Caki2 (cell line): ENCODE measurements at places on chromosomes 1 and 21.
A peak's percentile ranks its signal among the peaks of the same experiment; 100 is the strongest.

- DNase-seq = no peak
These were observed 314.2 kb downstream of the RWDD3 start for GRCh38 chr1:95548211-95548610.

DNA sequence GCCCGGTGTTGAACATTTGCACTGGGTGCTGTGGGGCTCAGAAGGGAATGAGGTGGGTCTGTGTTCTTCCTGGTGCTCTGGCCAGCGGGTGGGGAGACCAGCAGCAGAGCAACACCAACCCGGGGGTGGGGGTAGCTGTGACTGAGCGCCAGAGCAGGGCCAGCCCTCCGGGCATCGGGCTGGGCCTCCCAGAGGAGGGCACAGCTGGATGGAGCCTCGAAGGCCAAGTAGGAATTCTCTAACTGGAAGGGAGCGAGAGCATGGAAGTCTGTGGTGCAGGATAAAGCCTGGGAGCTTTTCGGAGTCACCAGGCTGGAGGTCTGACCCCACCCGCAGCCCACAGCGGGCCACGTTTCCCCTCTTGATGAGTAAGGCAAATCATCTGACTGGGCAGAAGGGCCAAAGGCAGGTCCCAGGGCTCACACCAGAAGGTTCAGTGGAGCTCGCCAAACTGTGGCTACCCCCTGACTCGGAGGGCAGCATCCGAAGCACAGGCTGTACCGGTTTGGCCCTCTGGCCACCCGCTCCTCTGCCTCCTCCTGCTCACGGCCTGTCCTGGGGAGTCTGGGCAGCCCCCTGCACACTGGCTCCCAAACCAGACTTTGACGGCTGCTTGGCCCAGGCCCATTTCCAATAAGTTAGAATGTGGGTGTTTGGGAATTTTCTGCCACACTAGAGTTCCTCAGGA lies 18.8 kb downstream of the SLC1A7 start:
- DNase-seq = no peak

DNA sequence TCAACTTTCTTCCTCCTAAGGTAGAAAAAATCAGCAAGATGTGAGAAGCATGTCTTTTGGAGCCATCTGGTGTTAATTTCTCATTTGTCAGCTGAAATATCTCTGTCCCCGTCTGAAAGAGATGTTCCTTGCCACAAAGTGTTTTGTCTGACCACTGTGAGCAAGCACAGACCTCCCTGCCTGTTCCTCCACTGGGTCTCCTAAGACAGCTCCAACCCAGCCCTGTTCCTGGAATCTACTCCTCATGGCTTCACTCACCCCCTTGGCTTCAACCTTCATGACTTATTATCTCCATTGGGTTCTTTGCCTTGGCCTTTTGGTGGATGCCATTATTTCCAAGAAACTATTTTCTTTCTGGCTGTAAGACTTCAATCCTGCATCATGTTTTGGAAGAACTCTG lies 65.7 kb upstream of the CACHD1 start:
- no peak for DNase-seq

DNA sequence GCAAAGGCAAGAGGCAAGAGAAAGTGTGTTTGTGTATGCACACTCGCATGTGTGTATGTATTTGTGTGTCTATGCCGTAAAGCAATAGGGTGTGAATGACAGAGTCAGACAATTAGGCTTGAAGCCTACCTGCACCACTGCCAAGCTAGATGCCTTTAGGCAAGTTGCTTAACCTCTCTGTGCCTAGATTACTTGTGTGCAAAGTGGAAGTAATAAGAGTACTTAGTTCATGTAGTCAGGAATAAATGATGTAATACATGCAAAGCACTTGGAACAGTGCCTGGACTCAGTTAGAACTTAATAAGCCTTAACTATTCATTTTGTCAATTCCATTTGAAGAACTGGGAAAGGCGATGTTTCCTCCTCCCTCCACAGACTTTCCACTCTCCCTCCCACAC lies 31.7 kb downstream of the LAMB3 start:
- no peak for DNase-seq

DNA sequence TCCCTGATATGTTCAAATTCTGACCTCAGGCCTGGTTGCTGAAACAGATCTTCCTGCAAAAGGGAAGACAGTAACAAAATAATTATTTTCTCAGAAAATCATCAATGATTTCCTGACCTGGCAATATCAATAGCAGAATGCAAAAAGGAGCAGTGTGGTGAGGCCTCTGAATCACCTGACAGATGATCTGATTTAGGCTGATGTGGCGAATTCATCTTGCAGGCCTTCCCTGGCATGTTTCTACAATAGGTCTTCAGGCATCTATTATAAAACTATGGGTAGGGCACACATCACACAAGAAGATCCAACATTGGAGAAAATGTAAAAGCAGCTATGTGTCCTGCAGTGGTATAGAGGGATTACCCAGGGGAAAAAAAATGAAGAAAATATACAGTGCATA lies 7.1 kb upstream of the MTF1 start:
- DNase-seq = no peak

- DNase-seq = no peak
These were observed 109.6 kb upstream of the OLIG2 start for GRCh38 chr21:32916088-32916487.

DNA sequence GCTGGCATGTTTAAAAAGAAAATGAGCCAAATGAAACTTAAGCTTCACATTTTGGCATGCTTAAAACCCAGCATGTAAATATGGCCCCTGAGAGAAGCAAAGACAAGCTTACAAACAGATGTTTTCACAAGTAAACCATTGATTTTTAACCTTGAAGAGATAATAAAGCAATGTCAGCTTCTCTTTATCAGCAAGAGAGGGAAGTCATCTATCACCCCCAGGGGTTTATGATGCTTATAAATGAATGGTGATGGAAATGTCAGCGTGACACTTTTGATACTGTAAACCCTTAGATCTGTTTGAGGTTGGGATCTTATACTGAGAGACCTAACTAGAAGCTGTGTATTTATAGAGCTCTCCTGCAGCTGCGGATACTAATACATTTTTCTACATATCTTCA lies 471.3 kb downstream of the PLA2G4A start:
- no peak for DNase-seq

DNA sequence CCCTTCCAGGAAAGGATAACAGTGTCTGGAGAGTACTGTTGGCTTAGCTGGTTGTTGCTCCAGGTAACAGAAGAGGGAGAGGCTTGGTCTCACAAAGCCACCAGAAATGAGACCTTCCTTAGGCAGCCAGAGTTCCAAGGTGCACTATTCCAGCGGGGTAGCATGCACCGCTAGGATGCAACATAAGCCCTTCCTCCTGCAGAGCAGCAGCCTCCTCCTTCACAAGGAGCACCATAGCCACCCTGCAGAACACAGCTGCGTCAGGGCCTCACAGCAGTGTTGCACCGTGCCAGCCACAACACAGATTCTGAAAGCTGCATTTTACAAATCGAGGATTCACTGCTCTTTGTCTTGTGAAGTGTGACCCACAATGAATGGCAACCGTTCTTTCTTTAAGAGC lies 142.0 kb downstream of the CLIC6 start:
- no peak for DNase-seq

GRCh38 chr1:157948312-157949073 lies 45.0 kb upstream of the KIRREL1 start:
- no peak for DNase-seq

DNA sequence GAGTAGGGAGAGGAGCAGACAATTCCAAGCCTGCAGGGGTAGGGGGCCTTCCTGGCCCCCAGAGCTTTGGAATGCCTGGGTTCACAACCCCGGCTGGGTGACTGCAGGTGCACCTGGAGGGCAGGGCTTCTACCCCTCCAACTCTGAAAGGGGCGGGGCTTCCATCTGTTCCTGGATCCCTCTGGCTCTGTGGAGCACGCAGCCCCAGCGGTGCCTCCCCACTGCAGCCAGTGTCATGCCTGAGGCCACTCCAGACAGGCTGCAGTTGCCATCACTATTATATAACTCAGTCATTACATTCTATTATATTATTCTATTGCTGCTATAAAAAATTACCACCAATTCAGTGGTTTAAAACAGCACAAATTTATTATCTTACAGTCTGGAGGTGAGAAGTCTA lies 12.5 kb upstream of the FNBP1L start:
- no peak for DNase-seq

GRCh38 chr1:153547560-153548551 lies 1.2 kb downstream of the S100A3 start:
- no peak for DNase-seq

- DNase-seq = no peak
These were observed 11.7 kb upstream of the SNAPIN start for GRCh38 chr1:153646672-153647345.

GRCh38 chr1:9455487-9456234 lies 83.6 kb upstream of the SLC25A33 start:
- DNase-seq = no peak

GRCh38 chr1:11645670-11646265 lies 8.5 kb downstream of the FBXO2 start:
- peak; percentile 31 for DNase-seq

- DNase-seq = peak; percentile 53
These were observed 4.0 kb downstream of the WDR26 start for GRCh38 chr1:224430511-224431113.

DNA sequence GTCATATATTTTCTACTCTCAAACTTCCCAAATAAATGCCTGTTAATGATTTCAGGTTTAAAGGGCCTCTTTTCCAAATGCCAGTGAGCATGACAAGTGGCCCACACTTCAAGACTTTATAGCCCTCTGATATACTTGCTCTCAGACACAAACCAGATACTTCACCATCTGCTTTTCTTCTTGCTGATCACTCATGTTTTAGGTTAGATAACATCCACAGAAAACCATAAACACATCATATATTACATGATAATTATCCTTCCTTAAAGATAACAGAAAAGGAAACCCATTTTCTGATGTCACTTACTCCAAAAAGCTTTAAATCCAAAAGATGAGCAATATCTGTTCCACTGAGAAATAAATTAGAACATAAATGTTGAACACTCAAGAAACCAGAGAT lies 723.5 kb downstream of the LTN1 start:
- DNase-seq = no peak

DNA sequence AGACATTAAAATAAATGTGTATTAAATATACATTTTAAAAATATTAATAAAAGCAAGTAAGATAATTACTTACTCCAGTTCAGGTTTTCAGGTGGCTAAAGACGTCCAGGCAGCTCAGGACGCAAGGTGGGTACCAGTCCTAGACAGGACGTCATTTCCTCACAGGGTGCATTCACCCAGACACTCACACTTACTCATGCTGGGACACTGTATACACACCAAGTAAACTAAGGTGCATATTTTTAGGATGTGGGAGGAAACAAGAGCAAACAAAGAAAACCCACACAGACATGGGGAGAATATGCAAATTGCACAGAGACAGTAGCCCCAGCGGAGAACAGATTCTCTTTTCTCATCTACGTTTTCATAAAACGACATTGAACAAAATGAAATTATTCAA lies 457.9 kb downstream of the BRINP3 start:
- DNase-seq = peak; percentile 66

- DNase-seq = no peak
These were observed 2.4 kb upstream of the WNT3A start for GRCh38 chr1:228004331-228004855.

GRCh38 chr1:240829487-240829886 lies 217.5 kb upstream of the GREM2 start:
- DNase-seq = no peak

- DNase-seq = no peak
These were observed 10.5 kb upstream of the OLIG1 start for GRCh38 chr21:33059380-33059841.

DNA sequence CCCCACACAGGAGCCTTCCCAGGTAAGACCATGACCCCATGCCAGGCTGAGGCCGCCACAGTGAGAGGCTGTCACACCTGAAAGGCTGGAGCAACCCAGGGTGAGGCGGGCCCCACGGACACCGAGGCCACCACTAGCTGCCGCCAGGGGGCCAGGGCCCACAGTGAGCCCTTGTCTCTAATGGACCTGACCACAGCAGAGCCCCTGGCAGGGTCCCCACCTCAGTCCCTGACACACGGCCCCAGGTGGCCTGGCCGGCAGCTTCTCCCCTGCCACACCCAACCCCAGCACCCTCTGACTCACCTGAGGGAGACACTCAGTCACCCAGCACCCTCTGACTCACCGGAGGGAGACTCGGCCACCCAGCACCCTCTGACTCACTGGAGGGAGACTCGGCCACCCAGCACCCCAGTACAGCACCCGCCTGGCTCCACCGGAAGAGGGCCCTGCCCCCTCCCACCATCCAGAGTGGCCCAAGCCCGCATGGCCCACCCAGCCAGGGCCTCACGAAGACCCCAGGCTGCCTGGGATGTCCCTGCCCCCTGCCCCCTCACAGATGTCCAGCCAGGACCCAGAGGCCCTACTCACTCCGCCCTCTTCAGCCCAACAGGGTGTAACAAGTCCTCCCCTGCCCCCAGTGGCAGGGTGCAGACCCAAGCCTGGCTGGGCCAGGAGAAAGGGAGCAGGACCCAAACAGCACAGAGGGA lies 4.4 kb downstream of the DVL1 start:
- peak; percentile 91 for DNase-seq

GRCh38 chr1:235679644-235680043 lies 30.1 kb upstream of the GNG4 start:
- DNase-seq = no peak

- DNase-seq = peak; percentile 16
These were observed 27.2 kb upstream of the CAPZB start for GRCh38 chr1:19512545-19512944.

- peak; percentile 55 for DNase-seq
These were observed 90.6 kb upstream of the CNIH3 start for GRCh38 chr1:224525411-224526040.
